ENCODE measurements at places on chromosomes 7 and 10.
A peak's percentile ranks its signal among the peaks of the same experiment; 100 is the strongest.

DNA sequence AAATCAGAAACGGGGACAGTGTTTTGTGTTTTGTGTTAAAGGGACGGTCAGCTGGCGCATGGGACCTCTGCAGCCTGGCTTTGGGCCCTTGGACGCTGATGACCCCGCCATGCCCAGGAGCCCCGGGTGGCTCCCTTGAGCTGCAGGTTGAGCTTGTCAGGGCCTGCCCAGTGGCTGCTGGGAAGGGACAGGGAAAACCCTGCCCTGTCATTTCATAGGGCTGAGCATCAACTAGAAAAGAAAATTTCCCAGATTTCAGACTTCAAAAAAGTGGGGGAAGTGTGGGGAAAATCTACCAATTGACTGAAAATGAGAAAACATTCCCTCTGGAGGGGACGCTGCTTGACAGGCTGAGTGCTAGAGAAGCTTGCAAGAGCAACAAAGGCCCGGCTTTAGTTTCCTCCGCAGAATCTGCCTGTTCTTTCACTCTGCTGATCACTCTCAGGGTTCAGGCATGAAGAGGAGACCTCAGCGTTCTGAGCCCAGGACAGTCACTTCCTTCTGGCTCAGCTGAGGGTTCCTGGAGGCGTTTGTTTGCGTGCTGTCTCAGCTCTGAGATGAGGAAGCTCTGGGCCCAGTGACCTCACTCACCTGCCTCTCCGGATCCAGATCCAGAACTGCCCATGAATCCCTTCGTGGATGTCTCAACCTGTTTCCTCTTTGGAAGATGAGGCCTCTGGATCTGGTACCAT is 18.6 kb upstream of the DNAJB6 start:
- DNase-seq = peak; percentile 69

GRCh38 chr7:106767498-106768323 is 97.4 kb upstream of the PIK3CG start:
- no peak for DNase-seq

DNA sequence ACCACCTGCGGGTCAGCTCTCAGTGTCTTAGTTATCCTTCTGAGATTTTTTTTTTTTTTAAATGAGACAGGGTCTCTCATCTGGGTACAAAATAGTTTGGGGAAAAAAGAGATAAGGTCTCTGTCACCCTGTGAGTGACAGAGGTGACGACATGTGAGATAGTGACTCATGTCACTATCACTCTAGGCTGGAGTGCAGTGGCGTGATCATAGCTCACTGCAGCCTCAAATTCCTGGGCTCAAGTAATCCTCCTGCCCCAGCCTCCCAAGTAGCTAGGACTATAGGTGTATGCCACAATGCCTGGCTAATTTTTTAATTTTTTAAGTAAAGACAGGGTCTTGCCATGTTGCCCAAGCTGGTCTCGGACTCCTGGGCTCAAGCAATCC is 10.4 kb downstream of the BLVRA start:
- DNase-seq = peak; percentile 7

- DNase-seq = peak; percentile 81
Observed at GRCh38 chr7:150450491-150451001, at the start of gene GIMAP8. Gene GIMAP8 (plus strand): TSS chr7:150450630. CDS start chr7:150466699, 16,069 bp downstream.

DNA sequence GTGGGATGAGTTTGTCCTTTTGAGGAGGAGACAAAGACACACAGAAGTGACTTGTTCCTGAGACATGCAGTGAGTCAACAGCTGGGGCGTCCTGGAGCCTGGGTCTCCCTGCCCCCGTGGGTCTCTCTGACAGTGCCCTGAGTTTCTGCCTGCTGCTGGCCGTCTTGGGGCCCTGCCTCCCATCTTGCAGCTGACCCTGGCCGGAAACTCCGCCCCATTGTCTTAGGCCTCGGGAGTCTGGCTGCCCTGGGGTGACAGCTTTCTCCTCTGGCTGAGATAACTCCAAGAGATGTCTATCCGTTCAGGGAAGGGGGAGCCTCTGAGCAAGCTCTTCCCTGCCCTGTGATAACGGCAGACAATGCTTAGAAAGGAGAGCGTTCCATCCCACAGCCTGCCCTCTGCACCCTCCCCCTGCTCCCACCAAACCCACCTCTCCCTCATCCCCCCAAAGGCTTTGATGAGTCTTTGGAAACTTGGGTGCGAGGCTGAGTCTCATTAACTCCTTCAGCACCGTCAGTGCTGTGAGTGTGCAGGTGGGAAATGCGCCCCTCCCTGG is 69.5 kb upstream of the PODXL start:
- DNase-seq = no peak

GRCh38 chr10:22681783-22682183 is 32.6 kb downstream of the PIP4K2A start:
- DNase-seq = no peak

DNA sequence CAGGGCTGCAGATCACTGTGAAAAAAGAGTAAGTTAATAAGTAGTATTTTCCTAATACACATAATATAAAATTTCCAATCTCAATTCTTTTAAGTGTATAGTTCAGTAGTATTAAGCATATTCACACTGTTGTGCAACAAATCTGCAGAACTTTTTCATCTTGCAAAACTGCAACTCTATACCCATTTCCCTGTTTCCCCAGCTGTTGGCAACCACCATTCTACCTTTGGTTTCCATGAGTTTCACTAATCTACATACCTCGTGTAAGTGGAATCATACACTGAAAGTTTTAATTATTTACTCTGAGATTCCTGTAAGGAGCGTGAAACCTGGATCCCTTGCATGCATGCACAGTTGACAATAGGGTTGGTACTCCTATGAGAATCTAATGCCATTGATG is 155.4 kb downstream of the ZPBP start:
- no peak for DNase-seq

DNA sequence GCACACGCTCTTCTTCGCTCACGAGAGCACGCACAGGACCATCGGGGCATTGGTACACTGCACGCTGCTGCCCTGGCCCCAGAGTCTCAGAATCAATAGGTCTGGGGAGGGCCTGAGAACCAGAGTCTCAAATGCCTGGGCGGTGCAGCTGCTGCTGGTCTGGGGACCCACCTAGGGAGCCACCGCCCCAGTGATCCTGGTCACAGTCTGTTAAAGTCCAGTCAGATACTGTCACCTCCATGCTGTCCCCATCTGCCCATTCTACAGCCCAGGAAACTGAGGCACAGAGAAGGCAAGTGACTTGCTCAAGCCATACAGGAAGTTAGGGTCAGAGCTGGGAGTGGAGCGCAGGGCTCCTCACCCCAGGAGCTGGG is 38.0 kb downstream of the ZCCHC24 start:
- no peak for DNase-seq

- DNase-seq = no peak
Observed at GRCh38 chr10:96568402-96568801, 18.4 kb downstream of the TM9SF3 start.

GRCh38 chr10:14564268-14564744 is 210.4 kb downstream of the FAM107B start:
- DNase-seq = no peak

- peak; percentile 84 for DNase-seq
Observed at GRCh38 chr10:3239066-3239919, 66.7 kb upstream of the PITRM1 start.

DNA sequence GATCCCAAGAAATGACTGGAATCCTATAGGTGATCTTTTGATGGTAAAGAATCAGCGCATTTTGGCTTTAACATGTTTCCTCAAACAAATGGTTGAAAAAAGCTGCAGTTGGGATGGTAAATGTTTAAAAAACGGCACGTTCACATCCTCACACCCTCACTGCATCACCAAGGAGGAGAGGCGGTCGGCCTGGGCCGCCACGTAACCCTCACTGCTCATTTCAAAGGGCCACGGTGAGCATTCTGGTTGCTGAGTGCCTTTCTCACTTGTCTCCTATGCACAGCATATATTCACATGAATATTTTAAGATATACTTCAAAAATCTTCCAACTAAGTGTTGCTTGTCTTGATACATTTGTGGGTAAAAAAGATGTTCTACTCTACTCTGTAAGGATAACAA is 233.2 kb downstream of the DNAJB6 start:
- no peak for DNase-seq

DNA sequence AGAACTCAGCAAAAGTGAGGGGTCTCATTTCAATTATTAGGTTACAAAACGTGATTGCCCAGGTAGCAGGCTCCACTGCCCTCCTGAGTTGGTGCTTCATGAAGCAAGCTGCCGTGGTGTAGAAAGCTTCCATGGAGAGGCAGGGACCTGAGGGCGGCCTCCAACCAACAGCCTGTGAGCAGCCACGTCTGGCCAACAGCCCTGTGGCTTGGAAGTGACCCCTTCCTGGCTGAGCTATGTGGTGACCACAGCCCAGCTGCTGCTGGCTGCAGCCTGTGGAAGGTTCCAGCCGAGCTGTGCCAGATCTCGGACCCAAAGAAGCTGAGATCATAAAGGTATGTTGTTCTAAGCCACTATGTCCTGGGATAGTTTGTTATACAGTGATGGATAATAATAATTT is 122.5 kb upstream of the KLF6 start:
- no peak for DNase-seq

DNA sequence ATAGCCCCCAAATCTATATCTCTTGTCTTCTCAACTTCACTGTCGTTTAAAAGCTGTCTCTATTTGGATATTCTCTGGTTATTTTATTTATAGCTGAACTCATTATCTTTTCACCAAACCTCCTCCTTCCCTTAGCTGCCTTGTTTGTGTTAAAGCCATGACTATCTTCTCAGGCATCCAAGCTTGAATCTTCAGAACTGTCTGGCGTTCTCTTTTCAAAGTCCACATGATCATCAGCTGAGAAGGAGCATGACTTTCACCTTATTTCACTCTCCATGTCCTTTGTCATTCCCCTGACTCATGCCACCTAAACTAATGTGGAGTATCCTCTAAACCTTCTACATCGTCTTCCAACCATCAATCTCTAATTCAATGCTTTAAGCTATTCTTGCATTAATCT is 5.7 kb upstream of the GLCCI1 start:
- DNase-seq = no peak

All from upper lobe of right lung (tissue), 1 donor.